Panc1 (cell line): ENCODE measurements at places on chromosomes 2 and 18. TPM values are rescaled to one million over a fixed set of nuclear protein-coding genes. Genes with fewer than 3 reads are reported as not detected.

Gene SP100
- 27.2 TPM for total RNA-seq

Gene MAB21L4
- 0.21 TPM for total RNA-seq

Gene EFR3B
- total RNA-seq: 8.9 TPM

Gene CDKL4
- total RNA-seq: not detected

Gene NLRC4
- total RNA-seq: not detected

Gene TUBA3E
- not detected for total RNA-seq

GRCh38 chr2:232421189-232421785 lies 14.6 kb downstream of the ALPG start:
- DNase-seq: no peak

DNA sequence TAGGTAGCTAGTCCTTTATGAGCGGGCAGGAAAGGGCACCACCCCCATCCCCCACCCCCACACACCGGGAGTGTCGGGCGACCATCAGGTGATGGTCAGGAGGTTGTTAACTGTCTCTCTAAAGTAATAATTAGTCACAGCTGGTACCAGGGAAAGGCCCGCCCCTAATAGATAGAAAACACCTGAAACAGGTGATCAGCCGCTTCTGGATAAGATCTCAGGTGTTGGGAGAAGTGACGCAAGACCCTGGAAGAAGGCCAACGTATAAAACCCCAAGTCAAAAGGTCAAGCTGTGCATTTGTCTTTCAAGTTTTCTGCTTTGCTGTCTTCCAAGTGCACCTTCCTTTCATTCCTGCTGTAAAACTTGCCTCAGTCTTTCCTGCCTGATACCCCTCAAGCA lies 59.6 kb upstream of the LINC00305 start:
- DNase-seq: no peak

GRCh38 chr2:96344011-96344410 lies 8.4 kb downstream of the NCAPH start:
- DNase-seq: no peak

- no peak for DNase-seq
These were observed 447.6 kb upstream of the ID2 start for GRCh38 chr2:8234253-8234652.

DNA sequence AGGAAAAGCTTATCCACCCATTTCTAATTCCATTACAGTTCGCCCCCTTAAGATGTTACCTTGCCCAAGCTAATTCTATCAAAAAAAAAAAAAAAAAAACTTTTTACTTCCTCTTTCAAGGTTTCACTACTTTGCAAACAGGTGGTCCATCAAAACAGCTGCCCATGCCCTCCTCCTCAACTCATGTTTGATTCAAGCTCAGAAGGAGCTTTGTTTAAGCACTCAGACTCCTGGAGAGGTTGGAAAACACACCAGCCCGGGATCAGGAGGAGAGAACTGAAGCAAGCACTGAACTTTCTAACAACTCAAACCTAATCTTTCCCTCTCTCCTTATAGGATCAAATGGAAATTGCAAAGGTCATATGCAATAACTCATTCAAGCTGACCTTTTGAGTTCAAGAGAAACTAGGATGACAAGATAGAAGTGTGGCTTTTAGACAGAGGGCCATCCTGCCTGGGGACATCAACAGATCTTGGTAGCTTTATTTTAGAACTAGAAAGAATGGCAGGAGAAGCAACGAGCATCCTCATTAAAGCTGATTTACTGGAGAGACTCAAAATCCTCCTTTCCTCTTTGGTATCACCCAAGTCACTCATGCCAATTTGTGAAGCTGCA lies 28.3 kb upstream of the FZD7 start:
- DNase-seq: no peak

- DNase-seq: no peak
These were observed 79.4 kb downstream of the XRCC5 start for GRCh38 chr2:216188559-216188850.
